ENCODE measurements at places on chromosomes 7 and 10.

DNA sequence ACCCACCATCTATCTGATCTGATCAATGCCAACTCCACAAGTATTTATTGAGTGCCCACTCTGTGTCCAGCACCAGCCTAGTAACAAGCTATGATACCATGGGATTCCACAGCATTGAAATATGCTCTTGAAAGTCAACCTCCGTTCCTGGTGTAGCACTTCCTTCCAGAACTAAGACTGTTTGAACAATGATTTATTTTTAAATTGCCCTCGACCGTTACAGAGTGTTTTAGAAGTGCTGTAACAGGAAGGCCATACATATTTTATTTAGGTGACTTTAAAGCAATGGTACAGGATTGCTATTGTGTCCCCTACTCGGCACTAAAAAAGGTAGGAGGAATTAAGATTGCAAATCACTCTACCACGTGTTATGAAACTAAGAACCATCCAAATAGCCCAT is 225.6 kb downstream of the TEX36 start:
- DNase-seq, result no peak

GRCh38 chr7:78264105-78264504 is 465.5 kb downstream of the PHTF2 start:
- no peak for DNase-seq

GRCh38 chr10:93573051-93573909 is 6.8 kb downstream of the FFAR4 start:
- DNase-seq, result peak; percentile 39

DNA sequence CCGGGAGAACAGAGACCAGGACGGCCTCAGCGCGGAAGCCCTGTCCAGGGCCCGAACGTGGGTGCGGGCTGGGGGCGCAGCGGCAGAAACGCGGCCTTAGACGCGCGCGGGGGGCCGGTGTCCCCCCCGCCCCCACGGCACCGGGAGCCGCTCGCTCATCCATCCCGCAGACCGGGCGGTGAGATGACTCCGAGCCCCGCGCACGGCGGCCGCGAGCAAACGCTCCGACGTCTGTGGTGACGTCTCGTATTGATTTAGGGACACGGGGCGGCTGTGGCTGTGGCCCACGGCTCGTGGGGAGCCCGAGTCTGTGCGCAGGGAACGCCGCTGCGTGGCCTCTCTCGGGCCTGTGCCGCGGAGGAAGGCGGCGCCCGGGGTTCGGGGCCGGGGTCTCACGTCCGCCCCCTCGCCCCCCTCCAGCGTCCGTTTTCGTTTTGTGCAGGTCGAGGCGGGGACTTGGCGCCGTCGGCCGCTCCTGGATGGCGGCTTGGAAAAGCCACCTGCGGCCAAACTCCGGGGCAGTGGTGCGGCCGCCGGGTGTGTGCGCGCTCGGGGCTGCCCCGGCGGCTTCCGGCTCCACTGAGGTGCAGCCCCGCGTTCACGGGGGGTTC is 1.0 kb upstream of the NKX6-2 start:
- DNase-seq, result no peak

DNA sequence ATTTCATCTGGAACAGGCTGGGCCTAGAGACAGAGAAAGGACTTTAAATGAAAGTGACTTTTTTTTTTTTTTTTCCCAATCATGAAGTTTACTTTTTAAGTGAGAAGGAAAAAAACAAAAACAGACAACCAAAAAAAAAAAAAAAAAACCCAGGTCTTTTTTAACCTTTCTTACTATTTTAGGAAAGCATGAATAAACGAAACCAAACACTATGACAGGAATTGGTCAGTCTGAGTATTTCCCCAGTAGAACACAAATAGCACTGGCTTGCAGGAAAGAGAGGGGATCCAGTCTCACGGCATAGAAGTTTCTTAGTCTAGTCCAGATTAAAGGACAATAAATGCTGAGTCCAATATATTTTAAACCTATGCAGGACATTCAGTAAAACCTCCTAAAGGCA is 180.5 kb upstream of the CCDC6 start:
- no peak for DNase-seq

- peak; percentile 41 for DNase-seq
These were observed 311.4 kb downstream of the ADARB2 start for GRCh38 chr10:1425879-1426278.

- no peak for DNase-seq
These were observed 38.3 kb downstream of the FRMPD2 start for GRCh38 chr10:48236199-48236621.

GRCh38 chr7:100484673-100485045 is 932 bp downstream of the NYAP1 start:
- DNase-seq, result no peak

DNA sequence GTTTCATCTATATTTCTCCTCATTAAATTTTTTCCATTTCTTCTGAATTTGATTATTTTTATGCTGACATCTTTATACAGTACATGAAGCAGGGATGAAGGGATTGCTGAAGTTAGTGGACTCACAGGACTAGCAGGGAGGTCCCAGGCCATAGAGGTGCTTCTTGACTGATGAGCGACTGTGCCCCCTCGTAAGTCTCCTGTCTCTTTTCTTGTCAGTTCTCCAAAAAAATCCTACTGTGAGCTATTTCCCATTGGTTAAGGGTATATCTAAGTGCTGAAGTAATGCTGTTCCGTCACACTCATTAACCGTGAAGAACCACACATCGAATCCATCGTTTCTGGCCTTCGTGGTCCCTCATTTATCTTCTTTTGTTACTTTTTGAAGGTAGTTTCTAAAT is 27.7 kb downstream of the HECW1 start:
- DNase-seq, result no peak

DNA sequence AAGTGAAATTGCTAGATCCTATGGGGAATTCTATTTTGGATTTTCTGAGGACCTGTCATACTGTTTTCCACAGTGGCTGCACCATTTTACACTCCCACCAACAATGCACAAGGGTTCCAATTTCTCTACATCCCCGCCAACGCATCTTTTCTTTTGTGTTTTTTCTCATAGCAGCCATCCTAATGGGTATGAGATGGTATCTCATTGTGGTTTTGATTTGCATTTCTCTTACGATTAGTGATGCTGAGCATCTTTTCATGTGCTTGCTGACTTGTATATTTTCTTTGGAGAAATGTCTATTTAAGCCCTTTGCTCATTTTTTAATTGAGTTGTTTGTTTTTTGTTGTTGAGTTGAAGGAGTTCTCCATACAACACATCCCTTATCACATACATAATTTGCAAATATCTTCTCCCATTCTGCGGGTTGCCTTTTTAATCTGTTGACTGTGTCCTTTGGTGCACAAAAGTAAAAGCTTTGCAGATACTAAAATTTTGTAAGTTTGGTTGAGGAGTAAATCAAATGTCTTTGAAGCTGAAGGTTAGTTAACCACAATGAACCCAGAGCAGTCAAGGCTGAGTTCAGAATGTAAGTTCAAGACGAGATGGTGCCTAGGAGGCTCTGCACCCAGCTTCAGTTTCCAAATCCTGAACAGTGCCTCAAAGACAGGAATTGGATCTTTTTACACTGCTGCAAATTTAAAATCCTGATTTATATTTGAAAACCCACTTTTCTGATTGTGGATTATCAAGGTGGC is 195.4 kb downstream of the COBL start:
- no peak for DNase-seq

DNA sequence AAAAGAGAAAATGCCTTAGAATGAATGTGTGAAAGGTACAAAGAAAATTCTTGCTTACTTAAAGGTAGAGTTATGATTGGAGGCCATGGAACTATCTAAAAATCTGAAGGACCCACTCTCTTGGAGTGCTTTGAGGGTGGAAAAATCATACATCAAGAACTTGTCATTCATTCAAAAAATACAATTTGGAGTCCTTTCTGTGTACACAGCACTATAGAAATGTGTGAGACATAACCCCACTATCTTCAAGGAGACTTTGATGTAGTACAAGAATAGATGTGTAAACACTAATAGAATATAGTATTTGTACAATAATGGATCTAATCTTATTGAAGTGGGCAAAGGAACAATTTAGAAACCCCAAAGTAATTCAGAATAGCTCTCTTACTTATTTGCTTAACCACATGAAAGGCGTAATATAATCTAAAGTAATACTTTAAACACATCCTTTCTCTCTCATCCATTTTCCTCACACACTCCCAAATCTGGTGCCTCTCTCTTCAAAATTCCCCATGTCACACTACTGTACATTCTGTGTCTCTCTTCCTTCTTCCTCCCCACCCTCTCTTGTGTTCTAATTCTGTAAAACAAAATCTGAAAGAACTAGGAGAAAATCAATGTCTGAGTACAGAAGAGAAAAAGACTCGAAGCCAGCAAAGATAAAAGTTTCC is 166.7 kb downstream of the DNAJB9 start:
- DNase-seq, result no peak

- no peak for DNase-seq
These were observed 87.8 kb downstream of the ZRANB1 start for GRCh38 chr10:125029584-125030242.

DNA sequence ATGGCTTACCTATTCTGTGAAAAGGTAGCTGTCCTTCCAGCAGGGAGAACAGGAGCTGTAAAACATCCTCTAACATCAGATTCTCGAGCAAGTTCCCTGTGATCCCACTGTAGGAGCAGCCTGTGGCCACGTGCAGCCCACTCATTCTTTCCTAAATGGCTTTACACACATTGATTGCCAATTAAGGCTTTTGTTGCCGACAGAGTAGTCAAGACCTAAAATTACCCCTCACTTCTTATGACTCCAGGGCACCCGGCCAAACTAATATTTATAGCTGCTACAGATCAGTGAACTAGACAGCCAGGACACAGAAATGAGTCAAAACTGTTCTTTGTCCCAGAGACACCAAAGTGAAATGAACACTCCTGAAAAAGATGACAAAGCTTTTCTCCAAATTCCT is 832.1 kb downstream of the SORCS3 start:
- no peak for DNase-seq

GRCh38 chr7:158941821-158942605 is 85.7 kb downstream of the DYNC2I1 start:
- DNase-seq, result no peak

DNA sequence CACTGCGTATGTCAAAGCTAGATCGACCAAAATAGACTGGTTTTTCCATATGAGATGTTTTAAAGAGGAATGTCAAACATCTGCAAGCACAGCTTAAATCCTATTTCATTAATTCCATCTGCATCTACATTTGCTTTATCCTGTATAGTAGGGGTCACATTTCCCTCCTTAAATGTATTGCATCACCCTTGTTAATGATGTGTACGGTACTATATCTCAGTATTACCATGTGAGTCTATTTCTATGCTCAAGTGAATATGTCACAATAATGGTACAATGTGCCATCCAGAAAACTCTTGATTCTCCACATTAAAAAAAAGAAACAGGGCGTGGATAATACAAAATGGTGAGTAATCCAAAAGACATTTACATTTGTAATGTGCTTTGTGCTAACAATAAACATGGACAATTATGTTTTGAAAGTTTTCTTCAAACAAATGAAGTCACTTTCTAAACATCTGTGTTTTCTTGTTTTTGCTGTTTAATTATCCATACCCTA is 56.6 kb downstream of the TWIST1 start:
- no peak for DNase-seq

DNA sequence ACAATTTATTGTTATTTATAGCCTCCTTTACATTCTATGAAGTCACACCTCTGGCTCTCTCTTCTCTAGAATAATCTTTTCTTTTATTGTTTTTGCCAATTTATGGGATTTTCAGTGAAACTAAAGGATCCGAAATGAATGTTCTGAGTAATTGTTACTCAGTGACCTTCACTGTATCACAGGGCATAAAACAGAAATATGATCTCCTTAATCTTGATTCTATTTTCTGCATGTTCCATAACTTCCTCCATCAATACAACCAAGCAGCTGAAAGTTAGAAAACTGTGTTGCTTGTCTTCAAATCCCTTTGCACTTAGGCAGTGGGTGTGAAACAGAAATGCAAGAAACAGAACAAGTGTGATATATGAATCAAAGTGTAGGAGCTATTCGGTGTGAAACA is 57.4 kb upstream of the FERD3L start:
- DNase-seq, result no peak

GRCh38 chr7:98105942-98106544 is 619 bp upstream of the LMTK2 start:
- DNase-seq, result no peak

- DNase-seq, result no peak
These were observed 84.6 kb upstream of the PDE1C start for GRCh38 chr7:32154797-32155196.

- no peak for DNase-seq
These were observed 30.8 kb upstream of the SCIN start for GRCh38 chr7:12539681-12540080.

DNA sequence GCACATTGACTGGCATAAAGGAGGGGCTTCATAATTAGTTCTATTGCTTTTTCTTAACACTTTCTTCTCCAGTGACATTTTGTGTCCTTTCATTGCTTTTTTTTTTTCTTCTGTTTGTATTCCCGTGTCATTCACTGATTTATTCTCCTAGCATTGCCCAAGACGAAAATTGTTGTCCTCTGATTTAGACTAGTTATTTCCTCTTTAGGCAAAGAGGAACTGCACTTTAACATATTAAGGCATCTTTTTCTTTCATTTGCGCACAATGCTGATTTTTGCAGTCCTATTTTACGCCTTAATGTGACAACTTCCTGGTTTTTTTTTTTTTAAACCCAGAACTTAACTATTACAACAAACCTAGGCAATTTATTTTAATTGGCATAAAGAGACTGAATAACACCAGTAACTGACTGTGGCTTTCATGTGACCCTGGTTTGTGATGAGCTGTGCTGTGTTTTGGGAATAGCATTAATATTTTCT is 39.7 kb downstream of the ARID5B start:
- DNase-seq, result peak; percentile 63

DNA sequence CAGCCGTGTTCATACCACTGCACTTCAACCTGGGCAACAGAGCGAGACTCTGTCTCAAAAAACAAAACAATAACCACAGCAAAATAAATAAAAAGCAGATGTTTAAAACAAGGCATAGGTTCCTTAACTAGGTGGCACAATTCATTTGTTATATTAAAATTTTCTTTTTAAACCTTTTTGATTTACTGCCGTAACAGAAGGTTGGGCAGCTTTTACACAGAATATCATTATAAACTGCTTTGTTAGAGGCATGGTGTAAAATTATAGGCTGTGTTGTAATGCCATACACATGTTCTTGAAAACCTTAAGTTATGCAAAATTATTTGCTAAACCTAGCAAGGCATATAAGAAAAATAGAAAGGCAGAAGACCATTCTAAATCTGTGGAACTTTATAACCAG is 84.4 kb downstream of the MKLN1 start:
- no peak for DNase-seq

GRCh38 chr10:71782221-71782916 is 9.0 kb upstream of the VSIR start:
- no peak for DNase-seq

GRCh38 chr7:36545291-36545690 is 155.6 kb downstream of the ANLN start:
- no peak for DNase-seq

DNA sequence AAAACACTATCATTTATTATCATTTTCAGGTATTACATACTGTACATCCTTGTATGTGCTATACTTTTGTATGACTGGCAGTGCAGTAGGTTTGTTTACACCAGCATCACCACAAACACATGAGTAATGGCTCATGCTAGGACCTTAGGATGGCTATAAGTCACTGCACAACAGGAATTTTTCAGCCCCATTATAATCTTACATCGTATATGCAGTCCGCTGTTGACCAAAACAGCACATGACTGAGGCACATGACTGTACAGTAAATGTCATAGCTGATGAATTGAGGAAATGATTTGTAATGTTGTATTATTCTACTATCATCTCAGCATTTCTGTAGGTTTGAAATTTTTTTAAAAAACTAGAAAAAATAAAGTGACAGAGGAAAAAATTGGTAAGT is 38.6 kb downstream of the BPGM start:
- DNase-seq, result no peak

- no peak for DNase-seq
These were observed 377.8 kb downstream of the SFMBT2 start for GRCh38 chr10:7033031-7033430.

Data from hematopoietic multipotent progenitor cell treated with erythropoietin and hydrocortisone succinate and interleukin-3 and kit ligand, for 6 days (in vitro differentiated cells).